ENCODE measurements at places on chromosomes 4 and X.

DNA sequence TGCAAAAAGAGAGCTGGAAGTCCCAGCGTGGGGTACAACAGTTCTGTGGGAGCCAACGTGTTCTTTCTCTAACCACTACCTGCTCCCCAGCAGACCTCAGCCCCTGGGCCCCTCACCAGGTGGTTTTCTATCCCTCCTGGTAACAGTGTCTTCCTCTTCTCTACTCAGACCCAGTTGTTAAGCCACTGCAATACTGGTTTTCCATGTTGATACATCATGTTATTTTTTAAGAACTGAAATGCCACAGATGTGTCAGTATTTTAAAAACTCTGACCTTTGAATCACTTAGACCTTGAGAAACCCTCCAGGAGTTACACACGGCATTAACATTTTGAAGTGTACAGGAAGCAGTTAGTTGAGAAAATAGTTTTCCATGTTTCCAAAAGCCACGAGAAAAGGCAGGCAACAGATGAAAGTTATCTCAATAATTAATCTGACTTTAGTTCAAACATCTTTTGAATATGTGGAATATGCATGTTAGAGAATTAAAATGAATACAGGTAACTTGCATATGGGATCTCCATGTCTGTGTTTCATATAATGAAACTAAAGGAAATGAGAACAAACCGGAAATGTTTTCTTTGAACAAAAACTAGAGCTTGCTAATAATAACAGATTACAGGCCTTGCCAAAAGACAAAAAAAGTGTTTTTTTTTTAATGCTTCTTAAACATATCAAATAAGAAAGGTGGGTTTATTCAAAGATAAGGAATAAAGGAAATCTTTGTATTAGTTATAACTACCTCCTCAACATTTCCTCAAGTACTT lies 108.8 kb downstream of the ZNF827 start:
- DNase-seq: no peak
- H3K27me3 ChIP-seq: no peaks in the 10 kb centered on the region
- peak overlapping the region; percentile 93 for H3K27ac ChIP-seq

DNA sequence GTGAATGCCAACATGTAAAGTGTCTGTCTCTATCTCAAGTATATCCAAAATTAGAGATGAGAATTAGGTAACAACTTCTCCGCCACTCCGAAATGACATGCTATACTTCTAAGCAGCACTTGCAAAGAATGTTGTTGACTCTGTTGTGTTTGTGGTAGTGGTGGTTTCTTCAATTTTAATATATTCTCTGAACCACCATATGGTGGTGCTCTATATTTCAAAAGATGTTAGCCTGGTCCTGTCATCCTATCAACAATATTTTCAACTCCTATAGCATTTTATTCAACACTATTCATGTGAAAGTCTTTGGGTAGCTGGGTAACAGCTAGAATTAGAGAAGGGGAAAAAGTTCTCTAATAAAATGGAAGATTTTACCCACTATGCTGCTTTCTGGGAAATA lies 1622.8 kb upstream of the IGFBP7 start:
- no peak for DNase-seq
- H3K27me3 ChIP-seq: no peaks in the 10 kb centered on the region
- H3K4me3 ChIP-seq: no peak overlapping the region
- H3K27ac ChIP-seq: no peak overlapping the region
- no peaks in the 10 kb centered on the region for H3K36me3 ChIP-seq
- no peaks in the 10 kb centered on the region for H3K4me1 ChIP-seq

GRCh38 chrX:125778261-125778660 lies 387.8 kb downstream of the DCAF12L2 start:
- DNase-seq: no peak
- no peaks in the 10 kb centered on the region for H3K36me3 ChIP-seq
- no peaks in the 10 kb centered on the region for H3K4me1 ChIP-seq
- H3K27me3 ChIP-seq: no peaks in the 10 kb centered on the region
- no peak overlapping the region for H3K4me3 ChIP-seq
- H3K27ac ChIP-seq: no peak overlapping the region

DNA sequence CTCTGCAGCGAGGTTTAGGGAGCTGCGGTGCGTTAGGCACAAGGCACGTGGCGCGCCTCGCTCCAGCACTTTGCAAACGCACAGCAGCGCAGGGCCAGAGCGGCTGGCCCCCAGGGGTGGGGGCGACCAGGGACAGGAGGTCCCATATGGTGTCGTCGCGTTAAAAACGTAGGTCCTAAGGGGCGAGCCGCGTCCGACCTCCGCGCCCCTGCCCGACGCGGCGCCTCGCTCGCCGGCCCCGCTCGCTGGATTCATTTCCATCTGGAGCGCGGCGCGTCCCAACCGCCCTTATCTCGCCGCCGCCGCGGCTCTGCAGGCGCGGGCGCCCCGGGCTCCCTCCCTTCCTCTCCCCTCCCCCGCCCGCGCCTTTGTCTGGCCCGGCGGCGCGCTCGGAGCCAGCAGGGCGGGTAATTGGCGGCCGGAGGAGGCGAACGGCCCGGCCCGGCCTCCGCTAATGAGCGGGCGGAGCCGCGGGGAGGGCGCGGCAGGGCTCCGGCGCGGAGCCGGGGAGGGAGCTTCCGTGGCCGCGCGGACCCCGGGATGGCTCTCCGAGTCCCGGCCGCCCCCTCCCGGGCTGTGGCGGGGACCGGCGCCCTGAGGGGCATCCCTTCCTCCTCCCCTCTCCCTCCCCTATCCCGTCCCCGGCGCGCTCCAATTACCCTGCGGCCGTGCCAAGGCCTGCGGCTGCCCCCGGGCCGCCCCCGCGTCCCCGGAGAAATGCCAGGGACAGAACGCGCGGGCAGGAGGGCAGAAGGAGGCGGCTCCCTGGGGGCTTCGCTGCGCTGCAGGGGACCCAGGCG lies 409.0 kb downstream of the BCOR start:
- H3K36me3 ChIP-seq: no peaks in the 10 kb centered on the region
- no peak overlapping the region for H3K4me3 ChIP-seq
- DNase-seq: peak; percentile 6

DNA sequence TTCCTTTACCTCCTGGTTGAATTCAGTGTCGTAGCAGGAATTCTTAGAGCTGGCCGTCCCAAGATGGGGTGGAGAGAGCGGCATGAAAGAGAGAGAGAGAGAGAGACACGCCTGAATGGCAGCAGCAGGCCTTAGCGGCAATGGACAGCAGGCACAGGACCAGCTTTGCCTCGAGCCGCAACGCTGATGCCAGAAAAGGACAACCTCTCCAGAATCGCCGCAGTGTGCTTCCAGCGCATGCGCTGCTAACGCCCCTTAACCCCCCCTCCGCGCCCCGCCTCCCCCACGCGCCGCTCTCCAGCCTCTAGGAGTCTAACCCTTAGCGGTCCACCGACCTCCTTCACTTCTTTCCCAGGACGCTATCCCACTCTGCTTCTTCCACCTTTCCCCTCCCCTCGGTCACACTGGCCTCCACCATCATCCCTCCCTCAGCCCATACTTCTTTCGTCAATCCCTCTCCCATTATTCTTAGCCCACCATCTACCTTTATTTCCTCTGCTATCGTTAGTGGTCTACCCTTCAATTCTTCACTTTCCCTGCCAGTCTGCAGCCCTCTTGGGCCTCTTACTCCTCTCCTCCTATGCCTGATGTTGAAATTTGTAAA lies 10.5 kb upstream of the ZCCHC13 start:
- H3K4me1 ChIP-seq: peaks cover 24% of the 10 kb centered on the region
- no peaks in the 10 kb centered on the region for H3K27me3 ChIP-seq
- peak overlapping the region; percentile 84 for H3K4me3 ChIP-seq
- peak; percentile 56 for DNase-seq
- H3K27ac ChIP-seq: peak overlapping the region; percentile 64

DNA sequence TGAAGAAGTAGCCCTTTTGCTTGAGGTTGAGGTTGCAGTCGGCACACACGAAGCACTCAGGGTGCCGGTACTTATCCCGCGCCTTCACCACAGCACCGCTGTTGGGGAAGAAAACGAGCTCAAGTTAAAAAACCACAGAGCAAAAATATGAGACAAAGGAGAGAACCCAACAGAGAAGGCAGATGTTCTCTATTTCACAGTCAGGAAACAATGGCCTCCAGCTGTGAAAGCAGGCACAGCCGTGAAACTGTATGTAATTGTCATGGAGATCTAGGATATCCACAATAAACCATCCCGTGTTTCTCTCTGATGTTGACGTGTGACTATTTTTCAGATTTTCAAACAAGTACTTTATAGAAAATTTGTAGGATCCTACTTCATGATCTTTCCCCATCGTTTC lies 30.9 kb upstream of the CCDC110 start:
- H3K4me1 ChIP-seq: no peaks in the 10 kb centered on the region
- no peak for DNase-seq
- no peaks in the 10 kb centered on the region for H3K36me3 ChIP-seq
- H3K27ac ChIP-seq: no peak overlapping the region
- peaks cover 9% of the 10 kb centered on the region for H3K27me3 ChIP-seq
- H3K4me3 ChIP-seq: no peak overlapping the region

- H3K4me1 ChIP-seq: peaks cover 6% of the 10 kb centered on the region
- H3K4me3 ChIP-seq: no peak overlapping the region
- no peaks in the 10 kb centered on the region for H3K27me3 ChIP-seq
- peak; percentile 36 for DNase-seq
- no peak overlapping the region for H3K27ac ChIP-seq
Measured at GRCh38 chrX:45515262-45516215, 314.9 kb upstream of the DIPK2B start.

DNA sequence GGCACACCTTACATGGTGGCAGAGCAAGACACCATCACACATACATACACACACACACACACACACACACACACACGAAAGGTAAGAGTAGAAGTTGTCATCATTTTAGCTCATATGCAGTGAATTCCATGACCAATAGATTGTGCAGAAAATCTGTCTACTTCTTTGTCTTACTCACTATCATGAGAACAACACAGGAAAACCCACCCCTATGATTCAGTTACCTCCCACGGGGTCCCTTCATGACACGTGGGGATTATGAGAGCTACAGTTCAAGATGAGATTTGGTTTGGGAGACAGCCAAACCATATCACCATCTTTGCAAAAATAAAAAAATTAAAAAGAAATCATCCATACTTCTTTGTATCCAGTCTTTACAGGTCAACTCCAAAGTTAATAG lies 221.1 kb downstream of the BMPR1B start:
- DNase-seq: no peak
- no peaks in the 10 kb centered on the region for H3K4me1 ChIP-seq
- no peaks in the 10 kb centered on the region for H3K36me3 ChIP-seq
- H3K27ac ChIP-seq: no peak overlapping the region
- no peak overlapping the region for H3K4me3 ChIP-seq
- H3K27me3 ChIP-seq: no peaks in the 10 kb centered on the region

- H3K4me1 ChIP-seq: no peaks in the 10 kb centered on the region
- no peaks in the 10 kb centered on the region for H3K27me3 ChIP-seq
- DNase-seq: no peak
- no peak overlapping the region for H3K4me3 ChIP-seq
- H3K36me3 ChIP-seq: no peaks in the 10 kb centered on the region
- no peak overlapping the region for H3K27ac ChIP-seq
Measured at GRCh38 chrX:147850875-147851274, 60.8 kb upstream of the FMR1 start.

DNA sequence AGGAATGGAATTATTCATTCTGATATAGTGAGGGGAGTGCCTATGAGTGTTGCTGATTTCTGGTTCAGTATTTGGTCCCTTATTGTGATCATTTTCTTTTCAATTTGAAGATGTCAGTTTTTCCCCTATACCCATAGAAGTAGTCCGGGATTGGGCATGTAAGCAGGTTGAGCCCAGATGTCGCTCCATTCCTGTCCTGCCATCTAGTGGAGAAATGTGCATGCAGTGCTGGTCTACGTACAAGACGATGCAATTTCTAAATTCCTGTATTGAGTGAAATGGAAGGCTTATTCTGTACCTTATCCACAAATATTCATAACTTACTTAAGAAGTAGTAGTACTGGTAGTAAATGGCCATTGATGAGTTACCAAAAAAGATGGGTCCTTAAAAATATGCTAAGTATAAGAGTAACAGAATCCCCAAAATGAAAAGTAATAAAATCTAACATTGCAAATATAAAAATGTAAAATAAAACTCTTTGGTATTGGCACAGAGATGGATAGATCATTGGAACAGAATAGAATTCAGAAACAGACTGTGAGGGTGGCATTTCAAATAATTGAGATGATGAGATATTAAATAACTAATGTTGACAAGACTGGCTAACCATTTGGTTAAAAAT lies 60.9 kb downstream of the UGT8 start:
- no peaks in the 10 kb centered on the region for H3K36me3 ChIP-seq
- H3K27me3 ChIP-seq: peaks cover 7% of the 10 kb centered on the region
- DNase-seq: peak; percentile 38
- H3K4me1 ChIP-seq: no peaks in the 10 kb centered on the region
- H3K27ac ChIP-seq: no peak overlapping the region
- H3K4me3 ChIP-seq: no peak overlapping the region

DNA sequence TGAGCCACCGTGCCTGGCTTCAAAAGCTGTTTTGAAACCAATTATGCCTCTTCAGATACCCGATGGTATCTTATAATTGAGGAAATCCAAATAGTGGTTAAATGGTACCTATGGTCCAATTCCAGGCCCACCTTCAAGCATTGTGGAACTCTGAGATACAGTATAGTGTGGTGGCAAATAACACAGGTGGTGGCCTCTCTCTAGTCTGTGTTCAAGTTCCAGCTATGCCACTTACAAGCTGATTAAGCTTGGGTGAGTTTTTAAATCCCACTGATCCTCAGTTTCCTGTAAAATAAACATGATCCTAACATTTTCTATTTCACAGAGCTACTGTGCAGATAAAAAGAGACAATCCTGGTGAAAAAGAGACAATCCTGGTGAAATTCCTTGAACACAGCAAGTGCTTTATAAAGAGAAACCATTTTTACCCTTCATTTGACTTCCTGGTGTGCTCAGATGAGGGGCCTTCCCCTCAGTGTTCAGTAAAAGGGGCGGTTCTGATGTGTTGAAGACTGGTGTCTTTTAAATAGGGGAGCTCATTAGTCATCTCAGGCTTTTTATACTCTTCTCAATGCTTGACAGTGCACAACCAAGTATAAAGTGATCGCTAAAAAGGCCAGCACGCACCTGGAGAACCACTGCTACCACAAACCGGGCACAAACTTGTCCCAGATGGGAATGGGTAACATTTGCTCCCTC lies 30.8 kb upstream of the CD40LG start:
- H3K27me3 ChIP-seq: no peaks in the 10 kb centered on the region
- H3K4me1 ChIP-seq: peaks cover 73% of the 10 kb centered on the region
- peak; percentile 34 for DNase-seq
- H3K4me3 ChIP-seq: no peak overlapping the region
- peaks cover 5% of the 10 kb centered on the region for H3K36me3 ChIP-seq

- DNase-seq: no peak
- H3K27me3 ChIP-seq: peaks cover 4% of the 10 kb centered on the region
- H3K36me3 ChIP-seq: no peaks in the 10 kb centered on the region
- no peak overlapping the region for H3K4me3 ChIP-seq
- no peak overlapping the region for H3K27ac ChIP-seq
- peaks cover 6% of the 10 kb centered on the region for H3K4me1 ChIP-seq
Measured at GRCh38 chr4:139207247-139207646, 30.2 kb upstream of the ELF2 start.
